Activated naive CD4-positive, alpha-beta T cell (primary cell): ENCODE measurements at places on chromosomes 4 and X.

DNA sequence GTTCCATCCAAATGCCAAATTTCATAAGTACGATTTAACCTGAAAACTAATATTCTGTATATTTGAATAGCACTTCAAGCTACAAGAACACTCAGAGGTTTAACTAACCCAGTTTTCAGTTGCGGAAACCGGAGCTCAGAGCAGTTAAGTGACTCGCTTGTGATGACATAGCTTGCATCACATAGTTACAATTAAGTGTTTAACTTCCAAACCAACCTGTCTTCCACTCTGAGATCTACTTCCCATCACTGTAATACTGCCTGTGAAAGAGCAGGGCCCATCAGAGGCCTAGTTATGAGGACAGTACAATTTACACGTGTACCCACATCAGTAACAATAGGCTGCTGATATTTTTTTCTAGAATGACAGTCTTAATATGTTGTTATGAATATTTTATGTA lies 120.3 kb downstream of the MAD2L1 start:
- DNase-seq = no peak

DNA sequence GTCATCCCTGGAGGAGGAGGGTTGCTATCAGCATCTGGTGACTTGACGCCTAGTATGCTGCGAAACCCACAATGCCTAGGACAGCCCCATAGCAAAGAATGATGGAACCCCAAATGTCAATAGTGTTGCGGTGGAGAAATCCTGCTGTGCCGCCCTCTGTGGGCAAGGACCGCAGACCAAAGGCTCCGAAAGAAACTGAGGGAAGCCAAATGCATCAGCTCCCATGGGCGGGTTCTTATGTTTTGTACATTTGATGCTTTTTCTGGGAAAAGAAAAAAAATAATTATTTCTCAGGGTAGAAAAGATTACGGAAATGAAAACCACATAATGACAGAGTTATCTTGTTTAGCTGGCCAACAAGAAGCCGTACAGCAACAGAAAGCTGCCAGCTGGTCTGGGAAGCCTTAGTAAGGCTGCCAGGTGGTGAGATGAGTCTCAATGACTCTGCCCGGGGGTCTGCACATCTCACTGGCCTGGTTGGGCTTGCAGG lies 95.0 kb upstream of the TBL1X start:
- DNase-seq = no peak

- no peak for DNase-seq
Measured at GRCh38 chrX:121179972-121180371, 132.6 kb downstream of the GLUD2 start.

- no peak for DNase-seq
Measured at GRCh38 chrX:30812326-30812725, 76.7 kb downstream of the TAB3 start.

- no peak for DNase-seq
Measured at GRCh38 chr4:163476761-163477438, 3.3 kb upstream of the TKTL2 start.

DNA sequence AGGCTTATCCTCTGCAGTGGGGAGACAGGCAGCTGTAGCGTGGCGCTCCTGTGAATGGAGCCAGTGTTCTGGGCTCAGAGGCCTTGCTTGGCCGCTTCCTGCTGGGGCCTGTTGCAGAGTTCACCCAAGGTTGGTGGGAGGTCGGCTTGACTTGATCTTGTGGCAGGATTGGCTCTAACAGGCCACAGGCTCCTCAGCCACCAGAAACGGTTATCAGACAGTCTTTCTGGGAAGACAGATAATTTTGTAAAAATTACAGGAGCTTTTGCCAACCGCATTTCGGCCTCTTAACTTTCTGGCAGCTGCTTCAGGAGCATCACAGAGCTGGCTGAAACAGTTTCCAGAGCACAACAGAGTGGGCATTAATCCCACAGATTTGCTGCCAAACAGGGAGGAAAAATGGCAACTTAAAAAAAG lies 66.4 kb downstream of the DIPK2B start:
- DNase-seq = no peak

GRCh38 chrX:132393992-132394391 lies 94.8 kb downstream of the MBNL3 start:
- DNase-seq = no peak

- no peak for DNase-seq
Measured at GRCh38 chrX:16708016-16708415, 4.5 kb downstream of the CTPS2 start.

DNA sequence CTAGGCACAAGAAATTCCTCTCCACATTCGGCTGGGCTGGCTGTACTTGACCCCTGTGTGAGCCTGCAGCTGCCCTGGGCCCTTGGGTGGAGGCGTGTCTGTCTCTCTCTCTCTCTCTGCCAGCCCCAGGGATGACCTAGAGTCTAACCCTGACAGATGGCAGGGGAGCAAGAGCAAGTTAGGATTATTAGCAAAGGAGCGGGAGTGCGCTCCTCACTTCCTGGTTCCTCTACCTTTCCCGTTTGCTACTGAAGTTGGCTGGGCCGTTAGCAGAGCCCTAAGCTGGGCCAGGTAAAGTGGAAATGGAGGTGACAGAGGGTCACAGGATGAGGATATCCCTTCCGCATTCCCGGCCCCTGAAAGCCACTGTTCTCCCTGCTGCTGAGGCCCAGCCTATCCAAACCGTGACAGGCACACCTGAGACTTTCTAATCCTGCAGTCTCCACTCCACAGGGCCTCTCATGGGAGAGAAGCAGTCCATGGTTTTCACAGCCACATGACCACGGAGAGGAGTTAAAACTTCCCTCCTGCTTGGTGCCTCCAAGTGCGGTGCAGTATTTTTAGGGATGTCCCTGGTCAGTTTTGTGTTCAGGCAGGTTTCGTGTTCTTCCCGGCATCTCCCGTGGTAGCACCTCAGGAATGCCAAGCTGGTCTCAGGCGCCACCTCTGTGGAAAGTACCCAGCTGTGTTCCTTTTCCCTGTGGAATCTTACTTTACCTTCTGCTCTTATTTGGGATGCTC lies 79.3 kb downstream of the CLDN22 start:
- DNase-seq = no peak

DNA sequence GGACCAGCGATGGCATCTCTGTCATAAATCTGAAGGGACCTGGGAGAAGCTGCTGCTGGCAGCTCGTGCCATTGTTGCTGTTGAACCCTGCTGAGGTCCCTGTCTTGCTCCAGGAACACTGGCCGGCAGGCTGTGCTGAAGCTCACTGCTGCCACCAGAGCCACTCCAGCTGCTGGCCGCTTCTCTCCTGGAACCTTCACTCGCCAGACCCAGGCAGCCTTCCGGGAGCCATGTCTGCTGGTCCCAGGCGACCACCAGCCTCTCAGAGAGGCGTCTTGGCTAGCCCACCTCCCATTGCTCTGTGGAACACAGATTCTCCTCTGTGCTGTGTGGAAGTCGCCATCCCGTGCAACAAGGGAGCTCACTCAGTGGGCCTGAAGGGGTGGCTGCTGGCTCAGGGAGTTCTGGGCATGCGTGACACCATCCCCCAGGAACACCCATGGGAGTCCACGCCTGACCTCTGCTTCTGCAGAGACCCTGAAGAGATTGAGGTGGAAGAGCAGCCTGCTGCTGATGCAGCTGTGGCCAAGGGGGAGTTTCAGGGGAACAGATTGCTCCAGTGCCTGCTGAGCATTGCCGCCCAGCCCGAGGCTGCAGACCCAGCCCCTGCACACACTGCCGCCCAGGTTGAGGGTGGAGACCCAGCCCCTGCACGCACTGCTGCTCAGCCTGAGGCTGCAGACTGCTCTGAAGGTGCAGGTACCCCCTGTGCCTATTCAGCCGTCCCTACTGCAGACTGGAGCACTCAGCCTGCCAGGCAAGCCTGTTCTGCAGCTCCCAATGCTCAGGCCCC lies 33.1 kb upstream of the CYP4V2 start:
- DNase-seq = no peak

- no peak for DNase-seq
Measured at GRCh38 chr4:138939960-138940359, 75.6 kb upstream of the NOCT start.

DNA sequence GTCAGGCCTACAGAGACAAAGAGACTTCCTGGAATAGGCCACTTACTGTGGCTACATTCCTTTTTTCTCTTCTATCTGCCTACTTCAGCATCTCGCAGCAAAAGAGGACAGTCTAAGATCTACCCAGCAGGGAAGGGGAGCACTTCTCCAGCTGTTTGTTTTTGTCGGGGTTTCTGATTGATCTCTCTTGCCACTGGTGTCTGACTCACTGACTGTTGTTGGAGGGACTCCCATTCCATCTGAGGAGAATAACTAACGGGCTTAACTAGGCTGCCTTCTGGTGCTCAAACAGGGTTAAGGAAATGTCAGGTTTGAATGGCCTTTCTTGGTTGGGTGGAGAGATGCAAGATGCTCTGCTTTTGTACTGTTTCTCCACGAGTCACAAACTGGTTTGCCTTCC lies 100.2 kb upstream of the TMEM164 start:
- no peak for DNase-seq

GRCh38 chr4:133233922-133234321 lies 84.8 kb downstream of the PCDH10 start:
- DNase-seq = no peak

- DNase-seq = no peak
Measured at GRCh38 chr4:11596989-11597388, 168.3 kb upstream of the HS3ST1 start.

- no peak for DNase-seq
Measured at GRCh38 chr4:170134821-170135220, 45.1 kb upstream of the AADAT start.

DNA sequence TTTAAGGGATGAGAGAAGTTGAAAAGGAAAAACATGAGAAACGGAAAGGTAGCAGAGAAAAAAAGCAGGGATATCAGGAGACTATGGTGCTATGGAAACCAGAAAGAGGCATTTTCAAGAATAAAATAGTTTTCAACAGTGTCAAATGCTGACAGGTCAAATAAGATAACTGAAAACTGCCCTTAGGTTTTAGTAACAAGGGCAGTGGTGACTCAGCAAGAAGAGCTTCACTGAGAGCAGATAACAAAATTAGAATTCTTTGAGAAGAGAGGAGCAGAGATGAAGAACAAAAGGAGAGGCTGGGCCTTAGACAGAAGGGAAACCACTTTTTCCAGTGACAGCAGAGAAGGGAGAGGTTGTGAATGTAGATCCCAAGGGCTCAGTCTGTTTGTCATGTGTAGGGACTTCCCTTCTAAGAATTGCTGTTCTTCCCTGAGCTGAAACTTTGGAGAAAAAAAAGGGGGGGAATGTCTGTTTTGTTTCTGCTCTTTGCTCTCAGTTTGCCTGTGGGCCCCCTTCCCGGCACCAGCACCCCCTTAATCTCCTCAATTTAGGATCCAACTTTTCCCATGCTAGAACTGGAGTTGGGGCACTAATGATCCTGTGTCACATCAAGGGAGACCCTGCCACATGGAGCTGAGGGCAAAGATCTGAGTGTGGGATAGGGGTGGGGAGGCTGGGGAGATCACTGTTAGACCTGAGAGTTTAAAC lies 26.8 kb upstream of the MAGEA10 start:
- DNase-seq = no peak

DNA sequence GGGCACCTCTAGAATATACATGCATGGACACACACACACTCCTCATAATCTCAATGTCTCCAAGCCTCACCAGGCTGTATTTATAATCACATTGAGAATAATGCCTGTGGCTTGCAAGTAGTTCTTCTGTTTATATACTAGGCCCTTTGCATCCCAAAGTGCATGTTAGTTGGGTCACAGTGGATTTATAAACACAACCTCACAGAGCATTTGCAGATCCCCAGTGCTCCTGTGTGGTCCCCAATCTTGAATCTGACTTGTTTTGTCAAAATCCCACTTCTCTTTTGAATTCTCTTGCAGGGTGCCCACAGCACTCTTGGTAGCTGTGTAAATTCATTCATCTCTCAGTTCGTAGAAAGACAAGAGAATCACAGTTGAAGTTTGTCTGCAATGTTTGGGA lies 49.6 kb upstream of the PROM1 start:
- DNase-seq = no peak

- no peak for DNase-seq
Measured at GRCh38 chr4:184649971-184650855, 675 bp downstream of the PRIMPOL start.

GRCh38 chr4:25986807-25987206 lies 72.8 kb downstream of the SMIM20 start:
- no peak for DNase-seq

DNA sequence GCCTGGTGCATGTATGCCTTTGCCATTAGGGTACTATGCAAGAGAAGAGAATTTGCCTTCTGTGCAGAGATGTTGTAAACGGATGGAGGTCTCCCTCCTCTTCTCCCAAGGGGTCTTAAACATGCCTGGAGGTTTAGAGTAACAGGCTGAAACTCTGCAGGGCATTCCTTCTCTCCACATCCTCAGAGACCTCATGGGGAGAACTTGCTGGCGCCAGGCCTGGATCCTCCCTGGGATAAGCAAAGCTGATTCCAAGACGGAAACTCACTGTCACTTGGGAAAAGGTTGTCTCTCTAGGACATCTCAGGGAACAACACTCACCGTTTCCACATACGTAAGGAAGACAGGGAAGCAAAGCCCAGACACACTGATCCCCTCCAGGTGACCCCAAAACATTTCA lies 76.9 kb upstream of the GPM6B start:
- DNase-seq = no peak

- DNase-seq = no peak
Measured at GRCh38 chr4:154314248-154314647, 177.4 kb downstream of the DCHS2 start.

DNA sequence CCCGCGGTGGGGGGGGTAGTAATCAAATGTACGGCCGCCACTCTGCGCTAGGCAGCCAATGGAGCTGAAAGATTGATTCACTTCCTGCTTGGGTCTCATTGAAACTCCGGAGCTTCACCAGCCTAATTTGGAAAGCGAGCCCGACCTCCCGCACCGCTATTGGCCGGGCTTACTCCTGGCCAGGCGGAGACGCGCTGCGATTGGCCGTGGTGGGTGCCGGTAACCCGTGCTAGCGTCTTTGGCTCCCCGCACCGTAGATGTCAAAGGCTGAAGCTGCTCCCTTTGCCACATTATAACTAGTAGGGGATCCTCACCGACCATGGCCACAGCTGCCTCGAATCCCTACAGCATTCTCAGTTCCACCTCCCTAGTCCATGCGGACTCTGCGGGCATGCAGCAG lies at the start of gene POU3F4:
Gene POU3F4, plus strand, starts transcription at position 285 of the 400 bp plus-strand sequence. Its CDS starts 35 bp downstream, at position 320.
- no peak for DNase-seq

- no peak for DNase-seq
Measured at GRCh38 chr4:48261281-48261680, 8.4 kb downstream of the TEC start.

DNA sequence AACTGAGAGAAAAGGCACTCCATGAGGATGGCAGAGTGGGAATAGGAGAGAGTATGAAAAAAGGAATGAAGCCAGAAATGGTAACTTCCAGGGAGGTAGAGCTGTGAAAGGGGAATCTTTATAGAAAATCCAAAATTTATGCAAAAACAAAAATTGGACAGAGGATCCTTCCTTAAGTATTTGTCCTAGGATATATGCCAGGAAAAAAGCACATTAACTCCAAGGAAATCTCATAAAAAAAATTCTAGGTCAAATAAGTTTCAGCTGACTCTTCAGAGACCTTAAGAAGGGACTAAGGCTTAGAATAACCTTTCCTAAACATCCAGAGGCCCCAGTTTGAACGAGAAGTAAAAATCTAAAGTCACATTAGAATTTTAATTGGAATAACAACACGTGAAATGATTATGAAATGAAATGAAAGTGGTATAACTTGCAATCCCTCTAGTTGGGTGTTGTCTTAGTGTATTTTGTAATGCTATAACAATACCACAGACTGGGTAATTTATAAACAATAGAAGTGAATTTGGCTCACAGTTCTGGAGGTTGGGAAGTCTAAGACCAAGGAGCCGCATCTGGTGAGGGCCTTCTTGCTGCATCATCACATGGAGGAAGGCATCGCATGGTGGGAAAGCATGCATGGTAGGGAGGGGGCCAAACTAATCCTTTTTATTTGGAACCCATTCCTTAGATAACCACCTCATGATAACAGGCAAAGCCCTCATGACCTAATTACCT lies 145.4 kb upstream of the RXFP1 start:
- DNase-seq = no peak

GRCh38 chr4:187390646-187391045 lies 604.9 kb upstream of the ZFP42 start:
- DNase-seq = no peak
